Fibroblast of gingiva (primary cell): ENCODE measurements at places on chromosomes 4 and X.

DNA sequence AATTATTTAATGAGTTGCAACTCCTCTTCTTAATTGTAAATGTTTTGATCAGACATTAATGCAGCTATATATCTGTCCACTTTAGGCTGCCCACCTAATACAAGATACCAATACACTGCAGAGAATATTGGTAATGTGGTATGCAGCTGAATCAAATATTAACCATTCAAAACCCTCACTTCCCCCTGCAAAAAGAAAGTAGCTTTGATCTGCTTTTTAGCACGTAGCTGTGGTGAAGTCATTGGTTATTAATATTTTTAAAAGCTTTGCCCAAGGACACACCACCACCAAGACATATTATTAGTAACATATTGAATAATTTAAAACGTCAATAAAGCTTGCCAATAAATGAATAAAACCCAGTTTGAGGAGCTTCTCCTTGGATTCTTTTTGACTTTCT is 28.6 kb upstream of the CYP2U1 start:
- DNase-seq: no peak

DNA sequence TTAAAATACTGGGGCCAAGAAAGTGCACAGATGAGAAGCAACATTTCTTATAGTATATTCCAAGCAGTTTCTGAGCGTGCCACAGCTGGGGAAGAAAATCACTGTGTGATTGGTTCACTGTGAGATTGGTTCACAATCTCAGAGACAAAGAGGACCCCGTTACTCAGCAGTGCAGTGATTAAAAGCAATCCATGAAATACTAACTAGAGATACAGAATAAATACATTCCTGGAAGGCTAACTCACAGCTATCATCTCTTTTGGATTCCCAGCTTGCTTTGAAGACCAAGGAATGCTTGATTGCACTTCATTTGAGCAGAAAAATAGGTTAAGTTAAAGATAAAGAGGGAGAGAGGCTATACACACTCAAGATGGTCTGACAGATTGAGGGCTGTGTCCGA is 132.1 kb upstream of the RAPGEF2 start:
- no peak for DNase-seq

DNA sequence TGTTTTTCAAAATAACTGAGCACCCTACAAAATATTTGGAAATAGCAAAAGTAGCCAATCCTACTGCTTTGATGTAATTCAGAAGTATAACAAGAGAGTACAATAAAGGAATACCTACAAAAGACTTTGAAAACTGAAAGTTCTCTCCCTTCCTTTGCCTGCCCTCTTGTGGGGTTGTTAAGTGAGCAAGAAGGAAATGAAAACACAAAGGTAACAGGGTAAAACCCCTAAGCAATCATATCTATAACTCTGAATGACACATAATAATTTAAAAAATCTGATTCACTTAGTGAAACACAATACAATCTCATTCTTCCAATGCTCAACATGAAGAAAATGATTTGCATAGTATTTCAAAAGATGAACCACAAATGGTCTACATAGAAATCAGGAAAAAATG is 98.2 kb downstream of the FRYL start:
- peak; percentile 23 for DNase-seq

- no peak for DNase-seq
Observed at GRCh38 chr4:47468706-47469365, 5.3 kb upstream of the COMMD8 start.

GRCh38 chr4:173990126-173990868 is 293.2 kb downstream of the FBXO8 start:
- DNase-seq: peak; percentile 27

DNA sequence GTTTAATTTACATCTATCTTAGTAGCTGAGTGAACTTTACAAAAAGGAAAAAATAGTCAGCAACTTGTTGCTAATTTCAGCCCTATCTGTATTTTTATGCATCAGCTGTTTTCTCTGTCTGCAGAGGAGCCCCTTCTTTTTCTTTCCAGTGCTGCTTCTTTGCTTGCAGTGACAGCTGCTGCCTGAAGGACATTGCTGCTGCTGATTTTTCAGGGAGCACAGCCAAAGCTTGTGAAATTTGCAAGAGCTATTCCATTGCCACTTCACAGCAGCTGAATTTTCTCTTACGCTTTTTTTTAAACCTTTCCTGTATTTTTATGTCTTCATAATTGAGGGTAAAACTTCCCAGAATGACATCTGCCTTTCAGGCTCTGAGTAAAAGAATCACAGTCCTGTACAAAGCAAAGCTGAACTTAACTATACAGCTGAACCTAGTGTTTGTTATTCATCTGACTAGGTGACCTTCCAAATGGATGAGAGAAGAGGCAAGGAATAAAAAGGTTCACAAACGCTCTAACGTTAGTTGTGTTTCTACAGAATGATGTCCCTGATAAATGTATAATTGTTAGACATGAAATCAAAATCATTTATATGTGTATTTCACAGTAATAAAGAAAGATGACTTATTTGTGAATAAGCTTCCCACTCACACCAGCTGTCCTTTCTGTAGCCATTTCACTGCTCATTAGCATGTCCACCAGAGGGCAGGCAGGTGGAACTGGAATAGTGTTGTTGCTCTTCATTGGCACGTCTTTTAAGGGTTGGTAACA is 541.4 kb downstream of the ADGRL3 start:
- no peak for DNase-seq

DNA sequence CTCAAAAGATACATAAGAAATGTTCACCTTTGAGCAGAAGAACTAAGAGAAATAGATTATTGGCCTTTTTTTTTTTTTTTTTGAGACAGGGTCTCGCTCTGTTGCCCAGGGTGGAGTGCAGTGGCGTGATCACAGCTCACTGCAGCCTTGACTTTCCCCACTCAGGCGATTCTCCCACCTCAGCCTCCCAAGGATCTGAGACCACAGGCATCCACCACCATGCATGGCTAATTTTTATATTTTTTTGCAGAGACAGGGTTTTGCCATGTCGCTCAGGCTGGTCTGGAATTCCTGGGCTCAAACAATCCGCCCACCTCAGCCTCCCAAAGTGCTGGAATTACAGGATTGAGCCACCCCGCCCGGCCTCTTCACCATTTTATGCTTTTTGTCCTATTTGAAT is 2.9 kb upstream of the TLR6 start:
- DNase-seq: no peak

DNA sequence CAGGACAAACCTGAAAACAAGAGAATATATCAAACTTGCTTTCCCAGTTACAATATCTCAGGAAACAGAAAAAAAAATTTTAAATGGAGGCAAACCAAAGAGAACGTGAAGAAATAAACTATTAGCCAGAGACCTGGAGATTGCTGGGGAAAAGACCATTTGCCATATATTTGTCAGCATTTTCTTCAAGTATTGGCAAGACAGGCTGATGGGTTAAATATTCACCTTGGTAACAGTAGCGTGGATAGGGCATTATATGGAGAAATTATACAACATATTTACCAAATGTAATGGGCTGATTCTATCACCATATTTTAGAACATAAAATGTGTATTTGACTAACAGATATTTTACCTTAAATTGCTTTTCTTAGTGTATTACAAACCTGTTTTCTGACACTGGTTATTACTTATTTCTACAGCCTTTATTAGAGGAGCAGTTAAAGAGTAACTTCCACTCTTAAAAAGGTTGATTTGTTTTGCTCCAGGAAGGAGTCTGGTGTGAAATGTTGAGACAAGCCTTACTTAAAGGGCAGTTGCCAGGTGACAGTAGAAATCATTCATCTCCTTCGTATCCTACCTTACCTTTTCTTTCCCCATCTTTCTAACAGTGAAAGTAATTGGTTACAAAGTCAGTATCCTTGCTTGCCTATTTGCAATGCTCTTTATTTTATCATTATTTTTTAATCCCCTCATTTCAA is 575.5 kb downstream of the GBA3 start:
- DNase-seq: no peak

- DNase-seq: no peak
Observed at GRCh38 chr4:74674750-74675149, 119.6 kb downstream of the BTC start.

GRCh38 chr4:153950100-153950979 is 161.5 kb upstream of the SFRP2 start:
- DNase-seq: no peak

- DNase-seq: no peak
Observed at GRCh38 chr4:15771216-15772058, 6.7 kb upstream of the CD38 start.

DNA sequence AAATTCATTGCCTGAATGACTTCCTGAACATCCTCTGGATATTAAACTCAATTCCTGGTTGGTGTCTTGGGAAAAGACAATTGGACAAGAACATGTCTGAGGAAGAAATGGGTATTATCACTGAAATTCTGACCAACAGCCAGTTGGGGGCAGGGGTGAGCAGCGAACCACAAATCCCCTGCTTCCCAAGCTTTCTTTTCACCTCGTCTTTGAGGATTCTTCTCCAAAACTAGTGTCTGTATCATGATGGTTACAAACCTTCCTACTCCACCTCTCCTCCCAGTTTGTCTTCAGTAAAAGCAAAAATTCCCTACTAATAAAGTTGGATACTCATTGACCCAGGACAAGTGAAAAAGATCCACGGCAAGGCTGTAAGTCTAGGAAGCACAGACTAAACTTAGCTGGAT is 48.3 kb upstream of the WDR1 start:
- DNase-seq: peak; percentile 13

DNA sequence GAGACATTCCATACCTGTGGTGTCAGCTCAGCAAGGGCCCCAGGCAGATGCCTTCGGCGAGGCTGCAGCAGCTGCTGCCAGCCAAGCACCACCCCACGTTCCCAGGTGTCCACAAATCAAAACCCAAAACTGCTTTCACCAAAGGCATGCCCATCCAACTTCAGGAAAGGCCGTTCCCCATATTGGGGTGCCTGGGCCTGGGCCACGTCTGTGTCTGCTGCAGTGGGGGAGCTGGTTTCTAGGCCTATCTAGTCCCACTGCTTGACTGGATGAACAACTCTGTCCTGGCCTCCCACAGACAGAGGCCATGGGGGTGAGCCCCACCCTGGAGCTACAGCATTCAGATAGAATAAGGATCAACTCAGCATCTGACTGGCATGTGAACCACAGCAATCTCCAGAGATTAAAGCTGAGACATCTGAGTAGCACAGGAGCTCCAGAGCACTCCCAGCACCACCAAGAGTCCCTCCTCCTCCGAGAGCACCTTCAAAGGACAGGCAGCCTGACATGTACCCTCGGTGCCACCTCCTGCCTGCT is 37.0 kb downstream of the NAT8L start:
- DNase-seq: no peak

GRCh38 chrX:72604705-72605104 is 32.1 kb upstream of the HDAC8 start:
- no peak for DNase-seq

- peak; percentile 99 for DNase-seq
Observed at GRCh38 chr4:121784975-121785374, 16.1 kb upstream of the EXOSC9 start.
